ENCODE measurements at places on chromosomes 12 and 14.

GRCh38 chr12:118220702-118221101 lies 84.8 kb downstream of the PEBP1 start:
- no peak for DNase-seq

- DNase-seq, result no peak
Measured at GRCh38 chr14:97337267-97337666, 540.1 kb downstream of the VRK1 start.

- DNase-seq, result peak; percentile 33
Measured at GRCh38 chr14:44785096-44785495, 176.7 kb downstream of the KLHL28 start.

GRCh38 chr12:61536525-61536924 lies 723.7 kb upstream of the USP15 start:
- DNase-seq, result no peak

DNA sequence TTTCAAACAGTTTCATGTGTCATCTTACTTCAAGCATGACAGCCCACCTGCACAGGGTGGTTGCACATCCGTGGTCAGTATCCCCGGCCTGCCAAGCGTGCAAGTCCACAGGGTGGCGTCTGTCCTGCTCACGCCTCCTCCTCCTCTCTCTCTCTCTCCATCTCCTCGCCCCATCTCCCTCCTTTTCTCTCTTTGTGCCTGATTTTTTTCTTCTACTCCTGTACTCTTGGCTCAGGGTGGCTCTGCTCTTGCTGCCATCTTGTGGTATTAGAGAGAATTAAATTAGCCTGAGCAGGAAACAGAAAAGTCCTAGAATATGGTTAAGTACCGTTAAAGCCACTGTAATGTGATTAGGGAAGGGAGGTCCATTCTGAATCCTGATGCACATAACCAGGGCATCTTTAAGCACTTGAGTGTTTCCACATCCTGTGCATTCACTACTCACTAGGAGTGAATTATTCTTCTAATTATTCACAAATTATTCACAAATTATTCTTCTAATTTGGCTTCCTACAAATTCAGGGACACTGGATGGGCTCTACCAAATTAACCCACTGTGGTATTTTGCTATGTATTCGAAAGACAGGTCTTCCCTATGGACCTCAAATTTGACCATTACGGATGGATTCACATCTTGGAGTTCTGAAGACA lies 25.5 kb upstream of the DTX1 start:
- peak; percentile 78 for DNase-seq

- DNase-seq, result no peak
Measured at GRCh38 chr12:37733856-37734255, 582.7 kb upstream of the ALG10B start.

DNA sequence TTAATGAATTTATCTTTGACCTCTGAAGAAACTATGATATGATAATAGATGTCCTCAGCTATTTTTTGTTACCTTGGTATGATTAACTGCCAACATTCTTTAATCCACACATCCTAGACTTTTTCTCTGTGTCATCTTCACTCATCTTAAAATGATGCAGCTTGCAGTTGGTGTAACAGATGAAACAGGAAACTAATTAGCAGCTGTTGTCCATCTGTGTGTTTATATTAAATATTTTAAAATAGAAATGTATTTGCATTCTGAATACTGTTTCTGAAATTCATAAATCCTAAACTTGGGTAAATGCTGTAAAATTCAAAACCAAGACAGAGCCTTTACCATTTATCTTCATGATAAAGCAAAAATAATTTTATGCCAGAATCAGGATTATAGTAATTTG lies 56.1 kb upstream of the GARIN2 start:
- no peak for DNase-seq

DNA sequence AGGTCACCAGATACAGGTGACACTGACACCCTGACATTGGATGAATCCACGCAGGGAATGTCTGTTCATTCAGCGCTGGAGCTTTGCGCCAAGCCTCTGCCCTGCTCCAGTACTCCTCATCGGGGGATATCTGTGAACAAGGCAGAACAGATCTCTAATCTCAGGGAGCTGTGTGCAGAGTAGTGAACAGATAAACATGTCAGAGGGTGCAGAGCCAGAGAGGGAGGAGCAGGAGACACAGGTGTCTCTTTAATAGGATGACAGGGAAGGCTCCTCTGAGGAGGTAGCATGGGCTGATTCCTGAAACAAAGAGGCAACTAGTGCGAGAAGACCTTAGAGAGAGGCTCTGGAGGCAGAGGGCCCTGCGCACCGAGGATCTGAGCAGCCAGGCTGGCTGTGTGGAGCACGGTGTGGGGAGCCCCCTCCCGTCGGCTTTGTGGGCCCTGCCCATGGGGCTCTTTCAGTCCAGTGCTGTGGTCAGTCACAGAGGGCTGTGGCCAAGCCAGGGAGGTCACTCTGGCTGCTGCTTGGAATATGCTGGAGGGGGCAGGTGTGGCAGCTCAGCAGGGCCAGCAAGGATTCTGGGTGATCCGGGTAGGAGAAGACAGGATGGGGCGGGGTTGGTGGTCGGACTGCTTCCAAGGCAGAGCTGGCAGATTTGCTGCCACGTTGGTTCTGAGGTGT lies 55.6 kb downstream of the TECPR2 start:
- DNase-seq, result no peak

DNA sequence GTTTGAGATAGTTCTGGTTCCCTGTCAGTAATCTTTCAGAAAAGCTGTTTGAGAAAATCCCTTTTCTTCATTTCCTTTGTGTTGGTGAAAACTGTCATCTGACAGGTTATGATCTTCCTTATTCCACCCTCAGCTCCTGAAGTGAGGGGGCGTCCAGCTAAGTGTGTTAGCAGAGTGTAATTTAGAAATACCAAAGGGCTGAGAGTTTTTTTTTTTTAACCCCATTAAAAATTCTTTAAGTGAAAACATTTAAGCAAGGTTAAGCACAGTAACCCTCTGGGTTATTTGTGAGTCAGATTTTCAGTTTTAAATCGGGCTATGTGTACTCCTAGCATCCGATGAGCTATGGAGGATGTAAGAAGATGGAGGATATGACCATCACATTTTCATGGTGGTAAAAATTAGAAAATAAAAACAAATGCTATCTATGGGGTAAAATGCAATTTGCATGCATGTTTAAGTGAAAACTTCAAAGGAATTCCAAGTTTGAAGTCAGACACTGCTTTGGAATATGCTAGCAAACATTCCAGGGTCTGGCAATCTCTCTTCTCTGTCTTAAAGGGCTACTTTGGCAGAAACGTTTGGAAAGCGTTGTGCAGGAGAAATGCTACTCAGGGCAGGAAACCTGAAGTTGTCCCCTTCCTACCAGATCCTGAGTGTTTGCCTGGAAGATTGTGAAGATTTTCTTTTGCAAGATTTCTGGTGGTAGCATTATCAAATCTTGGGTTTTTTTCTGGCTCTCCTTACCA lies 197.0 kb upstream of the PRICKLE1 start:
- no peak for DNase-seq

- no peak for DNase-seq
Measured at GRCh38 chr12:127619869-127620734, 646.9 kb upstream of the TMEM132C start.

GRCh38 chr14:44780989-44781388 lies 180.8 kb downstream of the KLHL28 start:
- no peak for DNase-seq

DNA sequence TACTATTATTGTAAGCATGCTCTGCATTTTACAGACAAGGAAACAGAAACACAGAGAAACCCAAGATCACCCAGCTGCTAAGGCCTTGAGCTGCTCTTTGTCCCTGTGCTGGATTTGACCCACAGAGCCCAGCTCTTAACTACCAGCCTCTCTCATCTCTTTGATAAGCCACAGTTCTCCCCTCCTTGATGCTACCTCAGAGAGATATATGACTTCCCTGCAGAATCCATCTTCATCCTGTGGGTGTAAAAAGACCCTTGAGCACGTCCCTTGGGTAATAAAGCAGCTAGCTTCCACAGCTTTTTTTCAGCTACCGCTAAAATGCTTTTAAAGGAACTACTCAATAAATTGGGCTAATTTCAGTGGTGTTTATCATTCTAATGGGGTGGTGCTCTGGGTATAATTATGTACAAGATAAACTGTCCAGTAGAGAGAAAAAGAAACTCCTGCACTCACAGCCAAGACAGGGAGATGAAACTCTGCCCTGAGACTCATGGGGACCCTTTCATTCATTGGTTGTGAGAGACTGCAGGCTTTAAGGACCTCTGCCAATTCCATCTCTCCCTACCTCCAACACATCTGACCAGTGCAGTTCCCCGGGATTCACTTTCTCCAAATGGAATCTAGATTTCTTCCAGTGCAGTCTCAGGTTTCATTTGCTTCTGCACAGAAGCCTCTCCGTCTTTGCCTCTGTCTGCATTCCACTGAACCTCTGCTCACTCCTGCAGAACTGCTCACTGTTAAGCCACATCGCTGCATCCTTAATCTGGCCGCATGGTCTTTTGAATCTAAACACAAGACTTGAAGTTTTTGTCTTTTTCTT lies 24.7 kb upstream of the NTF3 start:
- DNase-seq, result no peak

- DNase-seq, result no peak
Measured at GRCh38 chr14:22822016-22822570, 6.9 kb upstream of the SLC7A7 start.

DNA sequence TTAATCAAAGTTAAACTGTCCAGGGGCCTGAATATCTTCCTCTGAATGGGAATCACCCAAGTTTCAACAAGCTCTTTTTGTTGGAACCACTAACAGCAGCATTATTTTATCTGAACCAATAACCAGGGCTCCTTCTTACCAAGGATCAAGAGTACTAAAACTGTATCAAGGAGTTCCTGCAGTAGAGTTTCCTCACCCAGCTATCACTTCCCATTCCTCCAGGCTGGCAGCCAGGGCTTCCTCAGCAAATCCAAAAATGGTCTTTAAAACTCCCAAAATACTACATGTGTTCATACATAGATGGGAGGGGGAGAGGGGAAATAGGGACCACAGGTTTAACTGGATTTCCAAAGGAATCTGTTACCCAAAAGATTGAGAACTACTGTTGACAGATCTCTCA lies 10.5 kb downstream of the FMNL3 start:
- DNase-seq, result no peak

DNA sequence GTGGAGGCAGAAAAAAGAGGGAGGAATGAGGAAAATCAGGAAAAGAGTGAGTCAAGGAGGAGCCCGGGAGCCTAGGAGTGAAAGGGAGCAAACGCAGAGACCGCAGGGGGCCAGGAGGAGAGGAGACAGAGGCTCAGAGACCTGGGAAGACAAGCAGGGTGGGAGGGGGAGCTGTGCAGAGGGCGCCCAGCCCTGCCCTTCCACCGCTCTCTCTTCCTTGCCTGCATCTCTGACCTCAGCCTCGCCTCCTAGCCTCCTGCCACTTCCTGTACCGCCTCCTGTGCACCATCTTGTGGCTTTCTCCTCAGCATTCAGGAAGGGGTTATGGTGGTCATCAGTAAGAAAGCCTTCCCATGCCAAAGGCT lies 1.3 kb downstream of the CLSTN3 start:
- peak; percentile 31 for DNase-seq

DNA sequence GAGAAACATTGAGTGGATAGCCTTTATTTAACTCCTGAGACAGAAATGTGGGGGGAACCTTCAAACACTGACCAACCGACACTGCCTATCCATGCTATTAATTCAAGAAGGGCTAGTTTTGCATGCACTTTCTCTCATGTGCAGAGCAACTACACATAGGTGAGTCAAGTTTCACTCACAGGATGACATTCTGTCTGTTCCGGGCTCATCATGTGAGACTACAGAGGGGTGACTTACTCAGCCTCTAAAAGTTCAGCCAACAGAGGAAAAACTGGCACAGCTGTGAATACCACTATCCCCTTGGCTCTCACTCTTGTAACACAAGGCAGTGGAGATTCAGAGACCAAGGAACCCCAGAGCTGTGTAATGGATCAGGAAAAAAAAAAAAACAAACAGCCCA lies 13.3 kb downstream of the BEST3 start:
- DNase-seq, result peak; percentile 4

Data from urothelium cell line (cell line).